ENCODE measurements at places on chromosomes 16 and 17.

DNA sequence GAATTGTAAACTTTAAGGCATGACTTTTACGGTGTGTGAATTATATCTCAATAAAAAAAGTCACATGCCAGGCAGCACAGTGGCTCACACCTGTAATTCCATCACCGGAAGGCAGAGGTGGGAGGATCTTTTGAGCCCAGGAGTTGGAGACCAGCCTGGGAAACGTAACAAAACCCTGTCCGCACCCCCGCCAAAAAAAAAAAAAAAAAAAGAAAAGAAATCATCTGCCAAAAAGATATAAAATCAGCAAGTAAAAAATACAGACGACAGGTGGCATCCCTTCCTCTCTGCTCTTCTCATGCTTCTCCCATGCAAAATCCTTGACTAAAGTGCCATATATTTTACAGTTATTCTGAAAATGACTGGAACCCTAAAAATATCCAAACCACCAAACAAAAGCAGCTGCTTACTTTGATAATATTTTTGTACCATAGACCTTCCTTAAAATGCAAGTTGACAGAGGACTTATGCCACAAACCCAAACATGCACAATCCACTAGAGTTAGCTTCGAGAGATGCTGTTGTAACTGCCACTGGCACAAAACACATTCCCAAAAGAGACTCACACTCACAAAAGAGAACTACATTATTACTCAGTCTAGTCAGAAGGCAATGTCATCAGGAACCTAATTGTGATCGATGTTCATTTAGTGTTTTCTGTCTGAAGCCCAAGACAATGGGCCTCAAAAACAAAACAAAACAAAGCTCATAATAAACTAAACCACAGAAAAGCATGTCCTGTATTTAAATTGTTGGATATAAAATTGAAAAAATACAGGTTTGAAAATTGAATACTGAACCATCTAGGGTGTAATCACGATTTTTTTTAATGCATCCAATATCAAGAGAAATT is 2.4 kb downstream of the CRLF3 start:
- DNase-seq: no peak

GRCh38 chr16:50021544-50021943 is 3.5 kb upstream of the CNEP1R1 start:
- DNase-seq: no peak

DNA sequence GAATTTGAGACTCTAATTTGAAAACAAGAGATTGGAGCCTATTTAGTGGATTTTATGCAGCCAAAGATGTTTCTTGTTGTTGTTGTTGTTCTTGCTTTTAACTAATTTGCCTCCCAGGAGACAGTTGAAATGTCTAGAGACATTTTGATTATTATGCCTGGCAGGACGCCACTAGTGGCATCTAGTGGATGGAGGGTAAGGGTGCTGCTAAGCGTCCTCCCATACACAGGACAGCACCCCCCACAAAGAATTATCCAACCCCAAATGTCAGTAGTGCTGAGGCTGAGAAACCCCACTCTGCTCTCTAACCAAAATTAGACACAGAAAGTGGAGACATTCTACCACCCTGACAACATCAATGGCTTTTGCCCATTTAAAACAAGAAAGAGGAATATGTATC is 15.4 kb upstream of the HSBP1 start:
- DNase-seq: no peak

DNA sequence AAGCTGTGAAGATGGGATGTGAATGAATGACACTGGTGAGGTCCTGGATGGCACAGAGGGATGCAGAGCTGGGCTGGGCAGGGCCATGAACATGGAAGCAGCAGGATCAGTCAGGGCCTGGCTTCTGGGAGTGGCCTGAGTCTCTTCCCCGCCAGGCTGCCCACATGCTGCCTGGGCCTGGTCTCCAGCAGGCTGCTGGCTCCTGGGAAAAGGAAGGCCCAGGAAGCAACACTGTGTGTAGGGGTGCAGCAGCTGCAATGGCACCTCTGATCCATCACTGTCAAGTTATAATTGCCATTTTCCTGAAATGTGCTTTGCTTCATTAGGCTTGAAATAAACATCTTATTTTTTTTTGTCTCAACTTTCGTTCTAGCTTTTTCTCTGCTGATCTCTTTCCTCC is 260.2 kb upstream of the N4BP1 start:
- DNase-seq: no peak

GRCh38 chr17:30838202-30838807 is 6.5 kb downstream of the ATAD5 start:
- DNase-seq: no peak

DNA sequence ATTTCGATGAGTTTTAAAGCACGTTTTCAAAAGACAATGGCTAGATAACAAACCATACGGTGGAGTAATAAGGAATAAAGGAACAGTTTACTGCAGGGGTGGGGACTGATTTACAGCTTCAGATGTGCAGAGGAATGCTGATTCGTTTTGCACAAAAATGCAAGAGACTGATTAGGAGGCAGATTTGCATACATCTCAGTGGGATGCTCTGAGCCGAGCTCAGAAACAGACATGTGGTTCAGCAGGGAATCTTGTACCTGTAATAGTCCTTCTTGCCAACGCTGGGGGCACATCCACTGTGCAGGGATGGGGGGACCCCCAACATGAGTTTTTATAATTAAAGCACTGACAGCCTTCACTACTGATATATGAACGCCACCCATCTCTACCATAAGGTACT is 308.0 kb downstream of the GRIN2A start:
- no peak for DNase-seq

- DNase-seq: no peak
Measured at GRCh38 chr16:62568926-62569325, 532.7 kb upstream of the CDH8 start.

- no peak for DNase-seq
Measured at GRCh38 chr17:48247038-48247437, 139.5 kb downstream of the SNX11 start.

- DNase-seq: no peak
Measured at GRCh38 chr17:62663304-62663703, 35.8 kb downstream of the MRC2 start.

- DNase-seq: no peak
Measured at GRCh38 chr16:10708969-10709368, 14.2 kb upstream of the TEKT5 start.

DNA sequence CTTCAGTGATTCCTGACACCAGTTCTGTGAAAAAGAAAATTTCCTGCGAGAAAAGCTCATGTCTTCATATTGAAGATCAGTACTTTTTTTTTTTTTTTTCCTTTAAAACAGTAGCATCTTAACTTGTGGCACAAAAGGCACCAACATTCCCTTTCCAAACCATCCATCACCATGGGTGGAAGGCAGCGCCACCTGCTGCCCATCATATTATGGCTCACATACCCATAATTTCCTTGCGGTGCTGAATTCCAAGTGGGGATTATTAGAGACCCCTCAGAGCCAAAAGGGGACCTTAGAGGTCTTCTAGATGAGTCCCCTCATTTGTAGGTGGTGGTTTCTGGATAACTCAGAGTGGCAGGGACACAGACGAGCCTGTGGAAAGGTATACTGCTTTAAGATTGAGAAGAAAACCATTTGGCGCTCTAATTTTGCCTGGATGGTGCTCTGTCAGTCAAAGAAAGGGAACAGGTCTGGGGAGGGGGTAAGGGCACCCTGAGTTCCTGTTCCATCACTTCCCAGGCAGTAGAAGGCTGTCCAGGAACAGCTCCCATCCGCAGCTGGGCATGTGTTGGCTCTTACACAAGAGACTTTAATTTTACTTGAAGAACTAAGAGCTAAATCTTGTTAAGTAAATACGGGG is 7.9 kb upstream of the SOST start:
- DNase-seq: peak; percentile 73

Measured in stimulated activated CD4-positive, alpha-beta T cell treated with anti-CD3 and anti-CD28 coated beads, Interleukin-2, amount 100 ng/mL, for 24 hours (primary cell).